Thyroid gland (tissue), 4 donors: ENCODE measurements at places on chromosomes 3 and 15. TPM values are rescaled to one million over a fixed set of nuclear protein-coding genes. Genes with fewer than 3 reads are reported as not detected.
A peak's percentile ranks its signal among the peaks of the same experiment; 100 is the strongest.

DNA sequence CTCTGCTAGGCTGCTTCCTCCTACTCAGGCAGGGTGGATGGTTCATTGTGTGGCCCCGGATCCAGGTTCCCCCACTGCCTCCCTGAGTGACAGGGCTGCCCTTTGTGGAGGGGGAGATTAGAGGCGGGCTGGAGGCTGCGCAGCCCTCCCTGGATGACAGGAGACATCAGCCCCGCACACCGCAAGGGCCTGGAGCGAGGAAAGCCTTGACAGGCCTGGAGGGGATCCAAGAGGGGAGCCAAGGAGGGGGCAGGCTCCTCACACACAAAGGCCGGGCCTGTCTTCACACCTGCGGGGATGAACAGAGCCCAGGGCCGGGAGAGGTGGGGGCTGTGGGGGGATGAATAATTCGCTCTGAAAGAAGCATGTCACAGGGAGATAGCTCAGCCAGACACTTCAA is 72.9 kb downstream of the RPN1 start:
- DNase-seq: no peak

Gene IDH3A
- 55.1 TPM for total RNA-seq

Gene SLC9C1
- total RNA-seq: 0.11 TPM

Gene GOLGA6D
- total RNA-seq: not detected

Gene ERC2
- 5.3 TPM for total RNA-seq

GRCh38 chr3:60992395-60992794 is 258.9 kb downstream of the FHIT start:
- DNase-seq: no peak

GRCh38 chr3:152195206-152195605 is 73.5 kb upstream of the MBNL1 start:
- DNase-seq: no peak

- DNase-seq: no peak
Measured at GRCh38 chr15:100769043-100769974, 110.3 kb upstream of the ALDH1A3 start.

Gene ZKSCAN7
- 10.6 TPM for total RNA-seq

DNA sequence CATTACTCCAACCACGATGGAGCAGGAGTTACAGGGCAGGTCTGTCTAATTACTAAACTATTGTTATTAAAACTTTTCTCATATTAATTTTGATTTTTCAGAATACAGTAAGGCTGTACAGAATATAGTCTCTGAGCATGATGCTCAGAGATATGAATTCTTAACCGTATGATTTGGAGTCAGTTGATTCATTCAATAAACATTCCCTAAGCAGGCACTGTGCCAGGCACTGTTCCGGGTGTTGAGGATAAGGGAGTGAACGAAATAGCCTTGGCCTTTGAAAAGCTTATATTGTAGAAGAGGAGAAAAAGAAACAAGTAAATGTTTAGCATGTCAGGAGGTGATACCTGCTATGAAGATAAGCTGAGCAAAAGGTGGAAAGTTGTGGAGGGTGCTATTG is 187.3 kb downstream of the KCNAB1 start:
- peak; percentile 73 for DNase-seq

Gene KIF7
- 6.8 TPM for total RNA-seq

DNA sequence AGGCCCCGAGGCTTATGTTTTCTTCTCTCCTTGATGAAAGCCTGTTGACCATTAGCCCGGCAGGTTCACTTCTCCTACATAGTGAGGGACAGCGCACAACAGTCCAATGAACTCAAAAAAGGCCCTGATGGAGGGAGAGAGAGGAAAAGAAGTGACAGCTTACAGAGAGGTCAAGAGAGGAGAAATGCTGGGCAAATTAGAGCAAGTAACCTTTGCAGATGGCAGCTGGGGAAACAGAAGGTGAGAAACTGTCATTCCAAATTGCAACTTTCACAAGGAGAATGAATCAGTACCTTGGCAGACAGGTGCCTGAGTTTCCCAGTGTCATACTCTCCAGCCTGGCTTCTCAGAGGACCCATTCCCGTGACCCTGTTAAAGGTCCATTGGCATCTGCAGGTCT is 252.0 kb downstream of the EPHB1 start:
- no peak for DNase-seq

- peak; percentile 58 for DNase-seq
Measured at GRCh38 chr3:53806182-53807116, 39.8 kb downstream of the CHDH start.

- DNase-seq: no peak
Measured at GRCh38 chr3:149327156-149327555, 6.3 kb downstream of the TM4SF18 start.

GRCh38 chr15:35624881-35625280 is 78.9 kb upstream of the DPH6 start:
- DNase-seq: peak; percentile 68

- DNase-seq: no peak
Measured at GRCh38 chr15:88512601-88513000, 33.9 kb downstream of the DET1 start.

DNA sequence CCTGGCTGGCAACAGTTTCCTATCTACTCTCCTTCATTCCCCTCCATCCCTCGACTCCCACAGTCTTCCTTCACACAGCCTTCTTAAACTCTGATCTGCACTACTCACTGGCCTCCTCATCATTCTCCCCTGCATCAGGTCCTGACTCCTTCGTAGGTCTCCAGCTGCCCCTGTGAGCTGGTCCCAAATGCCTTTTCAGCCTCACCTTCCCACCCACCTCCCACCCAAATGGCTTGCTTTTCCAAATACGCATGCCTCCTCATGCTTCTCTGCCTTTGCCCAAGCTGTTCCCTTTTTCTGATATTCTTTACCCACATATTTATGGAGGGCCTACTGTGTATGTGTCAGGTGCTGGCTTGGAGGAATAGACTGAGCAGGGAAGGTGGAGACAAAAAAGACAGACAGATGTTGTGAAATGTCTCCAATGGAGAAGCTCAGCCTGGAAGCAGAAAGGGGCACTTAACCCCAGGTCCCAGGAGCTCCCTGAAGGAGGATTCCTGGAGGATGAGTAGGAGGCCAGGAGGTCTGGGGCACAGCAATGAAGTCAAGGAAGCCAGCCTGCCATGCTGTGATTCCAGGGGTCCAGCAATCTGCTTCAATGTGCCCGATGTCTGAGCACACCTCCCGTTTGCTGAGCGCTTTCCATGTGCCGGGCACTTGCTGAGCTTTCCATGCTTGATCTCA is 252.2 kb downstream of the SHQ1 start:
- DNase-seq: no peak

GRCh38 chr15:40084650-40085049 is 24.0 kb downstream of the BMF start:
- peak; percentile 52 for DNase-seq
